ENCODE measurements at places on chromosomes 1 and 21.

GRCh38 chr1:1348420-1349255 is 580 bp downstream of the DVL1 start:
- no peak for DNase-seq

GRCh38 chr1:181038399-181038873 is 4.7 kb downstream of the MR1 start:
- DNase-seq = no peak

DNA sequence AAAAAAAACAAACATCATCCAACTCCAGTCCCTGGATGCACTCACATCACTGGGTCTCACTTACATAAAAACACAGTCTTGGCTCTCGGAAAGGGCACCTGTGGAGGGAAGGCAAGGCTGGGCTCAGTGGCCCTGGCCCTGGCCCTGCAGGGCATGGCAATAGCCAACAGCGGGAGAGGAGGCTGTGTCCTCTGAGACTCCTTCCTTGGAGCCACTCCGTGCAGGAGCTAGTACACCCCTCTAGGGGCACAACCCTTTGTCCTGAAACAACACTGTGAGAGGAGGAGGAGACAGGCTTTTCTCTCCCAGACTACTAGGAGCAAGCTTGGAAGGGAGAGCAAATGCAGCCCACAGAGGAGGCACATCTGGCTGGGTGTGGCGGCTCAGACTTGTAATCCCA is 28.0 kb downstream of the URB1 start:
- no peak for DNase-seq

GRCh38 chr1:108732398-108732797 is 14.1 kb upstream of the STXBP3 start:
- no peak for DNase-seq

GRCh38 chr21:30014886-30015285 is 75.1 kb upstream of the GRIK1 start:
- DNase-seq = no peak

DNA sequence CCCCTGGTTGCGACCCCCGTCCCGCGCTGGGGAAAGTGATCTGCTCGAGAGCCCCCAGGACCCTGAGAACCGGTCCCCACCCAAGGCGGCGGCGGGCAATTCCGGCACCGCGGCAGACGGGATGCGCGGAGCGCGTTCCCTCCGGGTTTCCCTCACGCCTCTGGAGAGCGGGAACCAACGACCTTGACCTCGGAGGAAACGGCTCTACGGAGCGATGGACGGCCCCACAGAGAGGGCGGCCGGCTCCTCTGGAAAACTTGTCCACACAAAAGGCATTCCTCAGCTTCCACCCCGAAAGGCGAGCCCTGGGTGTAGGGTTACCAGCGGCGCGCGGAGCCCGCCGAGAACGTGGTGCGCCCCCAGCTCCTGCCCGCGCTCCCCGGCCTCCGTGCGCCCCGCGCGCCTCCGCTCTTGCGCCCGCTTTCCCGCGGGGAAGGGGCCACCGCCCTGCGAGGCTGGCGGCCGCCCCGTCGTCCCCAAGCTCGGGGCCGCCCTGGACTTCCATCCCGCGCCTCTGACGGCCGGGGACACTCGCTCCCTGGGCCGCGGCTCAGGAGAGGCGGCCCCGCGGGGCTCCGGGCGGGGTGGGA is 391 bp upstream of the KIAA1614 start:
- DNase-seq = no peak

GRCh38 chr1:73761559-73761958 is 436.4 kb downstream of the LRRIQ3 start:
- no peak for DNase-seq

DNA sequence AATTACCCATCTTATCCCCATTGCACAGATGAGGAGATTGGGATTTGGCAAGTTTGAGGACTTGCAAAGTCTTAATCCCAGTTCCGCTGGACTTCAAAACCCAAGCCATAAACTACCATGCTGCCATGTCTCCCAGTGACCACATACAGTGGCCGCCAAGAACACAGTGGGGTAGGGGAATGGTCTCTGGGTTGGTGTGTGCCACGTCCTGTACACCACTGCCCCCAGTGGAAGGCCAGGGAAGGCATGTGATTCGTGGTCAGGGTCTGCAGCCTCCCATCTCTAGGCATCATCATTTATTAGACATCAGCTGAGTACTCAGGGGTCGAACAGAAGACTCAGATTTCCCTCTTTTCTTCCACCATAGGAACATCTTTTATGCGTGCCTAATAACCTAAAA is 76.0 kb downstream of the MAN1C1 start:
- no peak for DNase-seq

GRCh38 chr1:39310015-39310414 is 105.5 kb downstream of the MACF1 start:
- DNase-seq = no peak

- no peak for DNase-seq
These were observed 60.8 kb upstream of the PRKACB start for GRCh38 chr1:84083307-84083706.

GRCh38 chr1:150902346-150902745 is 15.4 kb downstream of the CTXND2 start:
- DNase-seq = no peak

- DNase-seq = no peak
These were observed 2.1 kb upstream of the CAPN9 start for GRCh38 chr1:230745071-230745470.

DNA sequence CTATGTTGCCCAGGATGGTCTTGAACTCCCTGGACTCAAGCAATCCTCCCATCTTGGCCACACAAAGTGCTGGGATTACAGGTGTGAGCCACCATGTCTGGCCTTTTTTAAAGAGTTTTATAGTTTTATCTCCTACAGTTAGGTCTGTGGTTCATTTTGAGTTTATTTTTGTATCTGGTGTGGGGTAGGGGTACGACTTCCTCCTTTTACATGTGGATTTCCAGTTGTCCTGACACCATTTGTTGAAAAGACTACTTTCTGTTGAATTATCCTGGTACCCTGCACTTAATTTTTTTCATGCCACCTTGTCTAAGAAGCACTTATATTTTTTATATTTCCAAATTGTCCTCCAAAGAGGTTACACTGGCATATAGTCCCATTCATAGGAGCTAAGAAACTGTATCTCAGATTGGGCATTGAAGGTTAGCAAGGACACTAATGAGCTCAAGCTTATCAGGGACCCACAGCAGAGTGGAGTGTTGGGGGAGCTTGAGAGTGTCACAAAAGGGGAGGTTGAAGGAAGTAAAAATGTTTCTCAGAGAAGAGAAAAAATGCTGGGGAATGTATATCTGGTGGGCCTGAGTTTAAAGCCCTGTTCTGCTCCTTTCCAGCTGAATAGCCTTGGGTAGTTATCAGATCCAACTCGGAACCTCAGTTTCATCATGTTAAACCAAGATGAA is 23.4 kb upstream of the MEF2D start:
- no peak for DNase-seq

DNA sequence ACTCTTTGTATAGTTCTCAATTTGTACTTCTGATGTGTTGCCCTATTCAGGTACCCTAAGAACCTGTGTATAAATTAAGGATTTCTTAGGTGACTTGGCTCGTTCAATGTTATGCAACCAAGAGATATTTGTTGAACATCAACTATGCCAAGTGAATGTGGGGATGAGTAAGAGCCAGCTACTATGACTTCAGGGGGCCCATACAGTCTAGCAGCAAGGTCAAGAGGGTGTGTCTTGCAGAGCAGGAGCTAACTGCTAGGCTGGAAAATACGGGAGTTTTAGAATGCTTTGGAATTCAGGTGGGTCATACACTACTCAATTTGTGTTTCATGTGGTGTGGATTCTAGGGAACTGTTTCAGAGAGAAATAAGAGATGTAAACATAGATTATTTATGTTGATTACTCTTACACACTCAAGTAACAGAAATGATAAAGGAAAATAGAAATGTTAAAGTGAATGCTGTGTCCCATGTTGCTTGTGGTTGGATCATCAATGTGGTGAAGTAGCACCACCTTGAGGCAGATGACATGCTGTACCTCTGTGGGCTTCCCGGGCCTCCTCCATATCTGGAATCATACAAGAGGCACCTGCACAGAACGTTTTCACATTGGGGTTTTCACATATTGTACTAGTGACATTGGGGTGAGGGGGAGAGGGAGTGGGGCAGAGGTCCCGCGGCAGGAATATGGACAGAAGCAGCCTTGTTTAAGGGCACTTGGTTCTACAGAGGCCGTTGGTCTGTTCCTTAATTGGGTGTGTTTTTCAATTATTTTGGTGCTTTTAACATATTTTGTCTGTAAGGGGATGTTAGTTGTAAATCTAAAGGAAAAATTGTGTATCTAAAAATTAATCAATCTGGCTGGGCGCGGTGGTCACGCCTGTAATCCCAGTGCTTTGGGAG is 12.4 kb downstream of the ARPC5 start:
- DNase-seq = no peak

DNA sequence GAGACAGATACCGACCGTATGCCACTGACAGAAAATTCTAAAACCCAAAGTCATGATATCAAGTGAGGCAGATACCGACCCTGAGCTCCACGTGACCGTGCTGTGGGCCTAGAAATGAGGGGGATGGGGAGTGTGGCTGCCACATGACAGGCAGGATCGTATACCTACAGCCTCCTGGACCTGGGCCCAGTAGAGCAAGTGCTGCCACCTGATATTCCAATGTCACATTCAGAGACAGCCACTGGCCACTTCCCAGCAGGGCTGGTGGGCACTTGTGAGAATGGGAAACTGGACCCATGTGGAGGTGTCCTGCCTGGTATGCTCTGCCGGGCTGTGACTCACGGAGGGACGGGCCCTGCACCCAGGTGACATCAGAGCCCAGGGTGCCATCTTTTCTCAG is 44.6 kb upstream of the CLDN14 start:
- no peak for DNase-seq

- DNase-seq = no peak
These were observed 120.4 kb downstream of the SPATA46 start for GRCh38 chr1:162256287-162256686.

- DNase-seq = no peak
These were observed 126.8 kb upstream of the KIAA1614 start for GRCh38 chr1:180785887-180786286.

DNA sequence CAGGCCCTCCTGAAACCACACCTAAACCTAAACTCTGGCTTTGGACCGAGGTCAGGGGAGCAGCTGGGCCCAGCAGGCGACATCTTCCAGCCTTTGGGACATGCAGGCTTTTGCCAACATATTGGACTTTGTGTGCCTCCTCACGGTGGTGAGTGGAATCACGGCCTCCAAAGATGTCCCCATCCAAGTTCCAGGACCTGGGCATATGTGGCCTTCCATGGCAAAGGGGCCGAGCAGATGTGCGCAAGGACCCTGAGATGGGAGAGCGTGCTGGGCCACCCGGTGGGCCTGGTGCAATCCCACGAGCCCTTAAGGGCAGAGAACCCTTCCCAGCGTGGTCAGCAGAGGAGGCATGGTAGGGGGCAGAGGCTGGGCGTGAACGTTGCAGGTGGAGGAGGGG is 160.8 kb upstream of the C1orf174 start:
- no peak for DNase-seq

GRCh38 chr21:45167796-45168222 is 93.4 kb downstream of the ADARB1 start:
- DNase-seq = no peak

- no peak for DNase-seq
These were observed 78.5 kb downstream of the SIPA1L2 start for GRCh38 chr1:232551386-232551785.

GRCh38 chr1:168085401-168085872 is 51.3 kb downstream of the GPR161 start:
- no peak for DNase-seq

GRCh38 chr1:30933874-30934252 is 25.3 kb upstream of the SDC3 start:
- no peak for DNase-seq

All from stimulated activated CD8-positive, alpha-beta memory T cell treated with anti-CD3 and anti-CD28 coated beads, Interleukin-7, amount 100 ng/mL, for 1 hour (primary cell).